Amniotic stem cell (primary cell): ENCODE measurements at places on chromosomes 12 and 14.

GRCh38 chr14:99755629-99756603 lies 37.3 kb upstream of the EML1 start:
- peak; percentile 78 for DNase-seq

DNA sequence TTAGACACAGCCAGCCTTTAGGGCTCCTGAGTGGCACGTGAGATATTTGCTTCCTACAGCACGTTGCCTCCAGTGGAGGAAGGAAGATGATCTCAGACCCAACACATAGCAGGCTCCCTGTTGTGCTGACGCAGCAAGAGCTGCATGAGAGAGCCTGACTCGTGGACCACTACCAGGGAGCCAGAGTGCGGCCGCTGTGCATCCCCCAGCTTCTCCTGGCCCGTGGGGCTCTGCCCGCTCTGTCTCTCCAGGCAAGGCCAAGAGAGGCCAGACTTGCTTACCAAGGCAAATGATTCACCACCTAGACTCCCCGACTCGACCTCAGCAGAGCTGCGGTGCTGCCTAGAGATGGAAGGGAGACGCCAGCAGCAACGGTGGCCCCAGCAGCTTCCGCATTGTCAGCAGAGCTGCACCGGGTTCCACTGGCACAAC lies 37.5 kb downstream of the MAP3K9 start:
- no peak for DNase-seq

DNA sequence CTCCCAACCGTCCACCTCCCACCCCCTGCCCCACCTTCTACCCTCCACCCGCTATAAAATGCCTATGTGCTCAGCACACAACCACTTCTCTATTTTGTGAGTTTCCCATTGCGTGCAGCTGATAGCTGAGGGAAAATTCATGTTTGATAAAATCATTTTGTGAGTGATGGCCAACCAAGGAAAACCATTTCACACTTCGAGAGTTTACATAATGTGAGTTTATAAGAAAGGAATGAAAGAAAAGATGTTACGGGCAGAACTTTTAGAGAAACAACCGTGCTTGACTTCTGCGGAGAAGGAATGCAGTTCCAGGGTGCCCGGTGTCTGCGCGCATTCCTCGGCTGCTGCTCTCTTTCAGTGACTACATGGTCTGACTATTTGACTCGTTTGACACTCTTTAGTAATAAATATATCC lies 140.9 kb downstream of the EFCAB11 start:
- DNase-seq: peak; percentile 83

- no peak for DNase-seq
Observed at GRCh38 chr14:30779210-30779609, 95.1 kb upstream of the COCH start.

DNA sequence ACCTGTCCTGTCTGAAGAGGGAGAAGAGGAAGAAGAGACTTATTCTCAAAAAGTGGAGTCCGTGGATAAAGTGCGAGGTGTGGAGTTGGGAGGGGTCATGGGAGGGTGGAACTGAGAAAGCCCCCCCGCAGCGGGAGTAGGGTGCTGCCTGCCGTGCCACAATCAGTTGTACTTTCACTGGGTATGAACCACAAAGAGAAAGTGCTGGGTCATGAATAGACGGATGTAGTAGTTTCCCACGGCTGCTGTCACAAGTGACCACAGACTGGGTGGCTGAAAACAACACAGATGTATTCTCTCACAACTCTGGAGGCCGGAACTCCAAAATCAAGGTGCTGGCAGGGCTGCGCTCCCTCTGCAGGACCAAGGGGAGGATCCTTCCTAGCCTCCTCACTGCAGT lies 5.5 kb downstream of the DNAH10 start:
- no peak for DNase-seq

GRCh38 chr12:53219292-53219955 lies 12.4 kb upstream of the ITGB7 start:
- DNase-seq: no peak

DNA sequence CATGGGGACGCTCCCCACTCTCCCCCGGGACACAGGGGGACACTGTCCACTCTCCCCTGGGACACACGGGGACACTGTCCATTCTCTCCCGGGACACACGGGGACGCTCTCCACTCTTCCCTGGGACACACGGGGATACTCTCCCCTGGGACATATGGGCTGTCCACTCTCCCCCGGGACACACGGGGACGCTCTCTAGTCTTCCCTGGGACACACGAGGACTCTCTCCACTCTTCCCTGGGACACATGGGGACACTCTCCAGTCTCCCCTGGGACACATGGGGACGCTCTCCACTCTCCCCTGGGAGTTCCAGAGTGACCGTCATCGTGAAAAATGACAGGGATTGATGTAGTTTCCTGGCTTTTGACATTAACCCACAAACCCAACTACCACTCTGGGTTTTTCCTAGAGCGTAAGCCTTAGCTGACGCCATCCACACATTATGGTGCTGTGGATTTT lies 3.0 kb upstream of the P2RX2 start:
- no peak for DNase-seq

GRCh38 chr12:44774815-44775411 lies 101.2 kb downstream of the NELL2 start:
- no peak for DNase-seq

DNA sequence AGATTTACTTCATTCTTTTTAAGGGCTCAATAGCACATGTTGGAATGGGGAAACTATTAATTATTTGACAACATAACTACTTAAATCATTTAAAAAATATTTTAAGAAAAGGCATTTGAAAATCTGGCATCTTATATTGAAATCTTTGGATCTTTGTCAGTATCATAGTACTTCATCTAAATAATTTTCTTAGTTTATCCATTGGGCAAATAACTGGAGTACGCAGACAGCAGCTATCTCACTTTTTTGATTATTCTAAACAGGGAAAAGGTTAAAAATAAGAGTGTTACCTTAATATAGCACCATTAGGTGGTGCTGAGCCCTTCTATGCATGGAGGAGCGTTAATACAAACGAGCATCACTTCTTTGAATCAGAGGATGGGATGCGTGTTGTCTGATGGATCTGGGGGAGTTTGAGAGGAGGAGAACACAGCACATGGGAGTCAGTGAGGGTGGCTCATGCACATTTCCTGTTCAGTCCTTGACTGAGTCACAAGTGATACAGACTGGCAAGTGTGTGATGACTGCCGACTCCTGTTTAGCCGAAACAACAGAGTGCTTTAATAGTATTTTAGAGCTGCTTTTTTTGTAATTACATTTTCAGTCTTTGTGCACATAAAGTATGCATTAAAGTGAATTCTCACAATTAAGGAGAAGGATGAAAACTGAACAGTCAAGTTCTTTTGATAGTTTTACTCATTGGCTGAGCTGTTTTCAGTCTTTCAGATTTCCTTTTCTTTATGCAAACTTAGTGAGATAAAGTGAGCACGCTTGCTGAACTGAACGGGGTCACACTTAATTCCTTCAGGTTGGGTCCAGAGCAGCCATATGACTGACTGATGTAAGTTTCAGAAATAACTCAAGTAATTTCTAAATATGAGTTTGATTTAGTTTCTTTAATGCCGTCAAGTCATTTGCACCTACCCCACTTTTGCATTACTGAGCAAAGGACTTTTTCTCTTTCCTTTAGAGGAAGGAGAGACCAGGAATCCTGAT lies 92.7 kb downstream of the DIP2B start:
- DNase-seq: peak; percentile 49

- DNase-seq: peak; percentile 3
Observed at GRCh38 chr12:95277139-95277538, 59.5 kb downstream of the VEZT start.

DNA sequence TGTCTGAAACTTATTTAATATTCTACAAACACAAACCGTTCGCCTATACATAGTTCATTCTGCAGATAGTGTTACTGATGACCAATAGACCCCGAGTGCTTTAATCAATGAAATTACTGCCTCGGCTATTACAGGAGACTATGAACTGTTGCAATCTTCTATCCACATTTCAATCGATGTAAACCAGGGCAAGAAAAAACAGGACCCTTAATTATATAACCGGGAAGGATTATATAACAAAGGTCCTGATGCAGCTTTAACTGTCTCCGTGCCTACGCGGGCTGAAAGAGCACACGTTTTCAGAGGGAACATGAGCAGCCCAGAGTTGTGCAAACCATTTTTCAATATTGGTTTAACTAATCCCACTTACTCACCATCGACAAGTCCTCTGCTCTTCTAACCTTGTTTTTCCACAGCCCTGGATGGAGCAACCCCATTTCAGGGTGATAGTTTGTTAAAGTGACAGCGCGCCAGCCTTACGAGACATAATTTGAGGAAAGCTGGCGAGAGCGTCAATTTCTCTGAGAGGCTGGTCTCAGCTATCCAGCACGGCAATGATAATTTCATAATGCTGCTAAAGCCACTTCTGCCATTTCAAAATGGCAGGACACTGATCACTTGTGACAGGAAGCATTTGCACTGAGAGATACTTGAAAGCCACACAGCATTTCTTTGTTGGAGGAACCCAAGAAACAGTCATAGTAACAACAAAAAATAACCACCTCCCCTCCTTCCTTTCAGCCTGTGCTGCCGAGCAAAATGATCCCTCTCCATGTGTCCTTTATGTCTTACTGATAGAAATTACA lies 184.6 kb downstream of the FOXN3 start:
- no peak for DNase-seq

GRCh38 chr14:79781882-79782281 lies 429.4 kb downstream of the DIO2 start:
- no peak for DNase-seq

- no peak for DNase-seq
Observed at GRCh38 chr14:83814896-83815295, 1715.0 kb upstream of the FLRT2 start.

DNA sequence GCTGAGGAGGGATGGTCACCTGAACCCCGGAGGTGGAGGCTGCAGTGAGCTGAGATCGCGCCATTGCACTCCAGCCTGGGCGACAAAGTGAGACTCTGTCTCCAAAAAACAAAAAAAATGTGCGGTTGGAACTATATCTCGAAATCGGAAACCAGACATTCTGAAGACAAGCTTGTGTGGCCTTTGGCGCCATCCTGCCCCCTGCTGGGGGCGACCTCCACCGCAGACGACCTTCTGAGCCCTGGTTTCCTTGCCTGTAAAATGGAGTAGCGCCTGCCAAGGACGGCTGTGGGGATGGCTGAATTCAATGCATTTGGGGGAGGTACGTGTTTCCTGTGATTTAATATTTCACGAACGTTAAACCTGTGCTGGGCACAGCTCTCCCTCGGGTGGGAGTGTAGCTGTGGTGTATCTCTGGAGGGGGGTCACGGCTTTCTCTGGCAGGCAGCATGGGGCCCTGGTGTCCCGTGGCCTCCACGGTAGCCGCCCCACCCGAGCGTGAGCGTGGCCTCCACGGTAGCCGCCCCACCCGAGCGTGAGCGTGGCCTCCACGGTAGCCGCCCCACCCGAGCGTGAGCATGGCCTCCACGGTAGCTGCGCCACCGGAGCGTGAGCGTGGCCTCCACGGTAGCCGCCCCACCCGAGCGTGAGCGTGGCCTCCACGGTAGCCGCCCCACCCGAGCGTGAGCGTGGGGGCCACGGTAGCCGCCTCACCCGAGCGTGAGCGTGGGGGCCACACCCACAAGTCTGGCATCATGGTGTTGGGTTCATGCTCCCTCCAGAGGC lies 55.3 kb downstream of the LRCOL1 start:
- no peak for DNase-seq

DNA sequence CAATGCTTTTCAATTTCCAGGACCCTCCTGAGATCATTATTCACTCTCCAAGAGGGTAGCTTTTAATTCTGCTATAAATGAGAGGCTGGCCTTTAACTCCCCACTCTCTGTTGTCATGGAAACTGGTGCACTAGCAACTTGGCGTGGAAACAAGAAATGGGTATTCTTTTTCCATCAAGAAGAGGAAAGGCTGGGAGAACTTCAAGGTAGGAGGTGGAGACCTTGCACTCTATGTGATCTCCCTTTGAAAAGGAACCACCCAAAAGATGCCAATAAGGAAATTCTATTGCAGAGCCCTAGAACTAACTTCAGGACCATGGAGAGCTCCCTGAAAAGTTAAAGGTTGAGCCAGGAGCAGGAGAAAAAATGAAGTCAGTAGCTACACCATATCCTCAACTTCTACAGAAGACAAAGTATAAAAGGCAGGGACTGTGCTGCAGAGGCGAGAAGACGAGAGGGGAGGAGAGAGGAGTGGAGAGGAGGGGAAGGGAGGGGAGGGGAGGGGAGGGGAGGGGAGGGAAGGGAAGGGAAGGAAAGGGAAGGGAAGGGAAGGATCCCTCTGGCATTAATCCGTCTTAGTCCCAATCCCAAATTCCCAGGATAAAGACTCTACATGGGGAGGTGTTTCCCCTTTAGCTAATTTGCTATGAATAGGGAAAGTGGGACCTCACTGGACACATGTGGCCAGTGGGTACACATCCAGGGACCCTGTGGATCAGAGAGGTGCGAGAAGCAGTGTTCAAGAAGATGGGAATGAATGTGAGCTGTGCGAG lies 46.7 kb upstream of the FICD start:
- no peak for DNase-seq

GRCh38 chr12:31231611-31232360 lies 94.2 kb downstream of the SINHCAF start:
- no peak for DNase-seq
